Mucosa of gallbladder (tissue), 1 donor: ENCODE measurements at places on chromosomes 16 and 17.

DNA sequence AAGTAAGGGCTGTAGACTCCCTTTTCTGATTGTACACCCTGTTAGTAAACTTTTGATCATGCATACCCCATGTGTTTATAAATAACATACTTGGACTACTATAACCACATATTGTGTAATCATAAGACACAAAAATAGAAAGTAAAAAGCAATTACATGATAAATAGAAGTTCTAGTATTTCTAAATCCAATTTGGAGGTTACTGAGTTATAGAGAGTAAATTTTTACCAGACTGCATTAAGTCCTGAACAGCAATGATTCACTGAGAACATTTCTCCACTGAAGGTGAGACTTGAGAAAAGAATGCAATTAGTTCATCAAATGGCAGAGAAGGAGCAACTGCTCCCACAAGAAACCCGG lies 7.7 kb upstream of the TBKBP1 start:
- DNase-seq = no peak

DNA sequence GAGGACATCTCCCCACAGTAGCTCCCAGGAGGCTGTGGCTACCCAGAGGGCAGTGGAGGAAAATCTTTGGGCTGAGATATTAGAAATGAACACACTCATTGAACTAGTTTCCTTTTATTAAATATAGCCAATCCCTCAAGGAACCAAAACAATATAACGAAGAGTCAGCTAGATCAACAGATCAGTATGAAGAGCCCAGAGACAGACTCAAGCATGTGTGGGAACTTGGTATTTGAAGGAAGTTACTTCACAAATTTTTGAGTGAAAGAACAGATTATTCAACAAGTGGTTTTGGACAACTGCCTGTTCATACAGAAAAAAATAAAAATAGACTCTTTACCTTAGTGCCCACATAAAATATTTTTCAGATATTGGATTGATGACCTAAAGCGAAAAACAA lies 183.6 kb upstream of the PMFBP1 start:
- no peak for DNase-seq

- DNase-seq = no peak
These were observed at the start of gene ENPP7 for GRCh38 chr17:79730769-79731483. Gene ENPP7, plus strand, starts transcription at chr17:79730943. Its CDS starts 197 bp downstream, at chr17:79731140.

DNA sequence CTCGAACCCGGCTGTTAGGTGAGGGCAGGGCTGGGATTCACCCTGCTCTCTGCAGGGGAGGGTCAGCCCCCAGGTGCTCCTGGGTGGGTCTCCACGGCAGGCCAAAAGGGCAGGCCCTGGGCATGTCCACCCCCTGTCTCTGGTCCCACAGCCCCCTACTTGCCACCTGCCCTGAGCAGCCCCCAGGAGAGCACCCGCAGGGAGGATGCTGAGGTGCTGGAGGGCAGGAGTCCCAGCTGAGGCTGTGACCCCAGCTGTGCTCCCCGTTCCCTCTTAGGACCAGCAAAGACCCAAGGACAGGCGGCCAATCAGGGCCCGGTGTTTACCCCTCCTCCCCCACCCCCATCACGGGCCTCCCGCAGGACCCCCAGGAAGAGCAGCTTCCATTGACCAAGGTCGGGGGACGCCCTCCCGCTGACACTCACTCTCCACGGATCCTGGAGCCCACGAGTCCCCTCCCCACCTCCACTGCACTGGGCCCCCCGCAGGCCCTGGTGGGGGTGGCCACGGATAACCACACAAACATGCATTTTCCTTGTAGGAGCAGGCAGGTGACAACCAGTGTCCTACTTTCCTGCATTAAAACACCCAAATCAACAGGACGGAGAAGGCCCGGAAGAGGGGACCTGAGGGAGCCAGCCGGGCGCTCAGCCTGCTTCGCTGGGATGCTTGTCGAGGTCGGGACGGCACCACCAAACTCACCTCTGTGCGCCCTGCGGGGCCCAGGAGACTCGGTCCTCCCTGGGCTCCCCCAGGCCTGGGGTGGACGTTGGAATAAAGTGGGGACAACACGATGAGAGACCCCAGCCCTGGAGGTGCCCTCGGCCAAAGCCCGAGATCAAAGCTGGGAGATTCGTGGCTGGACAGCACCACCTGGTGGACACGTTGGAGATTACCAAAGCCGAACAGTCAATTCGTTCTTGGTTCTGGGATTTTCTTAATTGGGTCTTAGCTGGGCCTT lies 22.5 kb upstream of the ENPP7 start:
- peak; percentile 40 for DNase-seq

DNA sequence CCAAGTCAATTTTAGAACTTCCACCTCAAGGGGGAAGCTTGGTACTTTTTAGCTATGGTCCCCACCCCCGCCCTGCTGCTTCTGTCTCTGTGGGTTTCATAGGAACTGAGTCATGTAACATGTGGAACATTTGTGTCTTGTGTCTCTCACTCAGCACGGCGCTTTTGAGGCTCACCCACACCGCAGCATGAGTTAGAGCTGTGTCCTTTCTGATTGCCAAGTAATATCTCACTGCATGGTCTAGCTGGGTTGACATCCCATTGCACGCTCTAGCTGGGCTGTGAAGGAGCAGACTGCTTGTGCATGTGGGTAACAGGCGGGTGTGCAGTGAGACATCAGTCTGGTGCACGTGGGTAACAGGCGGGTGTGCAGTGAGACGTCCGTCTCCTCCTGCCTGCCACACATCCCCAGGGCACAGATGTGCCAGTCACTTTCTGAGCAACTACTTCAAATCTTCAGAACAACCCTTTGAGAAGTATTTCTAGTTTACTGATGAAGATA lies 26.4 kb upstream of the SLC7A5 start:
- peak; percentile 52 for DNase-seq

- DNase-seq = no peak
These were observed 137.8 kb upstream of the CCL2 start for GRCh38 chr17:34117332-34117731.

DNA sequence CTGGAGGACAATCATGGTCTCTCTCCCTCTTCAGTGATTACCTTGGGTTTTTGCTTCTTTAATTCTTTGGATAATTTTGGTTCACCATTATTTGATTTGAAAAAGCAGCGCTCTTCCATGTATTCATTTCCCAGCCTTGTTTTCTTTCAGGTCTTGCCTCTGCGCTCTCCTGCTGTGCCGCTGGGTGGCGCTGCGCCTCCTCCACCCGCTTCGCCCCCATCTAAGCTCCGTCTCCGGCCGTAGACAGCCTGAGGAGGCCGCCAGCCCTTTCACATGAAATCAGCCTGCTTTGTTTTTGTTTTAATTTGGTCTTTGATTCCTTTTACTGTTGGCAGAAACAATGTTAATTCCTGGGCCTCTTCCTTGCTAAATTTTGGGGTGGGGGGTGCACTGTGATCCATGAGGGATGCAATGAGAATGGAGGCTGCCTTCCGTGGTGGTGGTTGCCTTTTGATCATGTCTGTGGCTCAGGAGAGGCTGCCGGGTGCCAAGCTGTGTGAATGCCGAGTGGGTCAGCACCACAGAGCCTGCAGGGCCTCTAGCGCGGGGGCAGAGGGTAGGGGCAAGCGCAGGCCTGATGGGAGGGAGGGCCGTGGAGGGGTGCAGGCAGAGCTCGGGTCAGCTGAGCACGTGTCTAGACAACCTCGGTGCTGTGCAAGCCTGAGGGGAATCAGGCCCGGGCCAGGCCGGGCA lies 64.1 kb downstream of the PLD6 start:
- peak; percentile 24 for DNase-seq

DNA sequence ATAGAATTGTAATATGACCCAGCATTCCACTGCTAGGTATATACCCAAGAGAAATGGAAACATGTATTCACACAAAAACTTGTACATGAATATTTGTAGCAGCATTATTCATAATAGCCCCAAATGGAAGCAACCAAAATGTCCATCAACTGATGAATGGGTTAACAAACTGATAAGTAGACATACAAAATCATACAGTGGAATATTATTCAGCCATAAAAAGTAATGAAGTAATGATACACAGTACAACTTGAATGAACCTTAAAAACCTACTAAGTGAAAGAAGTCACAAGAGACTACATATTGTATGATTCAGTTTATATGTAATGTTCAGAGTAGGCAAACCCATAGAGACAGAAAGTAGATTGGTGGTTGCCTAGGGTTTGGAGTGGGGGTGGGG lies 40.5 kb upstream of the GOSR1 start:
- no peak for DNase-seq

GRCh38 chr17:51739245-51739886 lies 419.1 kb downstream of the CA10 start:
- DNase-seq = no peak

GRCh38 chr17:42061646-42062487 lies 11.5 kb upstream of the C17orf113 start:
- DNase-seq = no peak

DNA sequence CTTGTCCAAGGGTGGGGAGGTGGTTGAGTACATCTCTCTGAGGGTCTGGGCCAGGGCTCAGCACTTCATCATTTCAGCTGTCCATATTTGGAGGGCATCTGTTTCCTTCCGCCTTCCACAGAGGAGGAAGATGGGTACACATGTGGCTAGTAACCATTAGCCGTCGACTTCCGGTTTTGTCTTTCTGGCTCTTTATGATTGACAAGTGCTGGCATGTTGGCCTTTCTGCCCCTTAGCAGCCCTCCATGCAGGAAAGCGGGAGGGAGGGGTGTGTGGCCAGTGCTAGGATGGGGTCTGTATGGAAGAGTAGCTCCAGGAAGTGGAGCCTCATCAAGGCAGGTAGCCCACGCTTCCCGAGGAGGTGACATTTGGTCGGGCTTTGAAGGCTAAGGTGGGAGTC lies 69.6 kb downstream of the RAI1 start:
- no peak for DNase-seq

DNA sequence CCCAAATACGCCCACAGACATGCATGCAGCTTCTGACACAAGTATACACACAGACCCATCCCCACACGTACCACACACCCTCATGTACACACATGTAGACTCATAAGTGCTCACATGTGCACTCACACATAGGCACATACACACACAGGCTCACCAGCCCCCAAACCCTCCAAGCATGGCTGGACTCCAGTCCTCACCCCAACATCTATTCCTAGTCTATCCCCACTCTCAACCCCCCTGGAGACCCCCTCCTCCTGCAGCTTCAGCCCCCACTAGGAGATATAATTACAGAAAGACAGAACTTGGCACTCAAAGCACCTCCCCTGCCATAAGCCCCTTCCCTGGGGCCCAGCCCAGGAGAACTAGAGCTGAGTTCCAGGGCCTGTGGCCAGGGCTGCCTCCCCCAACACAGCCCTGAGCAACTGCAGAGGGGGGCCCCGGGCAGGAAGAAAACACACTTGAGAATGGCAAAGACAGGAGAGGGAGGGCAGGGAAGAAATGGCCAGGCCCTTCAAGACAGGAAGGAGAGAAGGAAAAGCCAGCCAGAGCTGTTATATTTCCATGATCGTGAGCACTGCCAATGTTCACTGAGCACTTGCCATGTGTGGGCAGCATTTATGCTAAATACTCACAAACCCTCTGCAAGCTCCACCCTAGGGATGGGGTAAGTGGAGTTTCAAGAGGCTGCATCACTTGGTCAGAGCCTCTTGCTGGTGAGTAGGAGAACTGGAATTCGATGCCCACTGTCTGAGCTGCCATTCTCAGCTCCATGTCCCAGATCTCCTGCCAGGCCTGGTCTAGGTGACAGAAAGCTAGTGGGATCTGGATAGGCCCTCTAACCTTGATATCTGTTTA lies 224.5 kb downstream of the ZNF423 start:
- DNase-seq = no peak

- DNase-seq = no peak
These were observed 28.0 kb downstream of the LLGL2 start for GRCh38 chr17:75553295-75554110.

DNA sequence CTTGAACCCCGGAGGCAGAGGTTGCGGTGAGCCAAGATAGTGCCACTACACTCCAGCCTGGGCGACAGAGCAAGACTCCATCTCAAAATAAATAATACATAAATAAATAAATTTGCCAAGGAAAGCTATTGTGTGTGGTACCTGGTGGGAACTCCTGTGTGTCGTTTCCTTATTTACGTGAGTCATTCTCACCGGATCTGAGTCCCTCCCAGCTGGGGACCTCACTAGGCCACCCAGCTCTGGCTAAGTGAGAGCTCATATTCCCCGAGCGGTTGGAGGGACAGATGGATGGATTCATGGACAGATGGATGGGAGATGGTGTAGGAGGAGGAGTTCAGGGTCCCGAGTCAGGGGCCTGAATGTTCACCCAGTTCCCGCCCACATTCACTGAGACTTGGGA lies 22.9 kb upstream of the C1QL1 start:
- no peak for DNase-seq

DNA sequence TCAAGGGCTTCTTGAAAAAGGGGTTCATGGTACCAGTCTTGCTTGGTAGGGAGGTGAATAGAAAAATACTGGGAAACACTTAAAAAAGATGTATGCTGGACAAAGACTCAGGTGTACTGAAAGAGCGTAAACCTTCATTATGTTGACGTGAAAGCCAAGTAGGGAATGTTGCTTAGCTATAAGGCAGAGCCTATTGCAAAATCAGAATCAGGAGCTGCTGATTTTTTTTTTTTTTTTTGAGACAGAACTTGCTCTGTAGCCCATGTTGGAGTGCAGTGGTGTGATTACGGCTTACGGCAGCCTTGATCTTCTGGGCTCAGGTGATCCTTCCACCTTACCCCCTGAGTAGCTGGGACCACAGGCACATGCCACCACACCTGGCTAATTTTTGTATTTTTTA lies 3.9 kb downstream of the TMEM94 start:
- no peak for DNase-seq

DNA sequence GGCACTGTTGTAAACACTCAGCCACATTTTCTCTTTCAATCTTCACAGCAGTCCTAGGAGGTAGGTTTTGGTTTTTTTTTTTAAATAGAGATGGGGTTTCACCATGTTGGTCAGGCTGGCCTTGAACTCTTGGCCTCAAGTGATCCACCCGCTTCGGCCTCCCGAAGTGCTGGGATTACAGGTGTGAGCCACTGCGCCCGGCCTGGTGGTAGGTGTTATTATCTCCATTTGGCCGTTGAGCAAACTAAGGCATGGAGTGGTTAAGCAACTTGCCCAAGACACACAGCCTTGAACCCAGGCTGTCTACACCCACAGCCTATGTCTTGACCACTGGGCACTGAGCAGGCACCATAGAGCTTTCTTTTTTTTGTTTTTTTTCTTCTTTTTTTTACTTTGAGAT lies 8.6 kb downstream of the SGCA start:
- DNase-seq = no peak

DNA sequence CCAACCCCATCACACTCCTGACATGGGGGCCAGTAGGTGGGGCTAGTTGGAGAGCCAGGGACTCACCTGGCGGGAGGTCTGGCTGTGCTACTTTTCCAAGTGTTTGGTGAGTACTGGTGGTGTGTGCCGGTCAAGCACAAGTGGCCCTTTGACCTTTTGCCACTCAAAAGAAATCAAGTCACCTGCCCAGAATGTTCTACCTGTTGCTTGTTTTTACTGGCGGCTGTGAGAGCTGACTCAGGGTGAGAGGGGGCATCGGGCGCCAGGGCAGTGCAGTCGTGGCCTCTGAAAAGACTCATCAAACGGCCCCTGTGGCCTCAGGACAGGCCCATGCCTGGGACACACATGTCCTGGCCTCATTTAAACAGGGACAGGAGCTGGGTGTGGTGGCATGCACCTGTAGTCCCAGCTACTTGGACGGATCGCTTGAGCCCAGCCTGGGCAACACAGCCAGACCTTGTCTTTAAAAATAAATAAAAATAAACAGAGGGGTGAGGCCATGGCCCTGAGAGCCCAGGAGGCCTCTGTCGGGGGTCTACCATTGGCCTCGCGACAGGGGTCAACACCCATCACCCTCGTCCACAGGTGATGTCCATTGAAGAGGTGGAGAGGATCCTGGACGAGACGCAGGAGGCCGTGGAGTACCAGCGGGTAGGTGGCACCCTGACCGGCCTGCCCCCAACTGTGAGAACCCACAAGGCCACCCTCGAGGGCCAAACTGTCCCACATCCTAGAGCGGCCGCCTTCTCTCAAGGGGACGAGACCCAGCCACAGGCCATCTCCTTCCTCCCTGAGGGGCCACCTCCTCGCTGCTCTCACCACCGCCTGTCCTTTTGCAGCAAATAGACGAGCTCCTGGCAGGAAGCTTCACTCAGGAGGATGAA lies 5.0 kb downstream of the CHMP6 start:
- no peak for DNase-seq
